CD4-positive, alpha-beta T cell treated with Interleukin-21 for 1 hour (primary cell): ENCODE measurements at places on chromosomes 4 and X.

DNA sequence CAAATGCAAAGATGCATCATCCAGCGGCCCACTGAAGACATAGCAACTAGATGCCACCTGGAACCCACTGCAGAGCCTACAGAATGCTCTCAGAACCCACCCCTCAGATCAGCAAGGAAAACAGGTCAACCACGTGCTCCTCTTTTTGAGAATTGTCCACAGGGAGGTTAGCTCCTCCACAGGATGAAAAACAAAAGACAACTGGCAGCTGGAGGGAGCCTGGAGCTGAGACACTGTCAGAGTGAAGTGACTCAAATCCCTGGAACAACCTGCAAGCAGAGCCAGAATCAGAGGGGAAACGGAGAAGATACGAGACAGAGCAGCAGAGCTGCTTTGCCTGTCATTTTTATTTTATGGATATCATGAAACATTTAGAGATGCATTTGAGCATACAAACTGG is 277.6 kb downstream of the GASK1B start:
- no peak for DNase-seq

- DNase-seq = no peak
These were observed 19.7 kb downstream of the QDPR start for GRCh38 chr4:17492058-17492741.

DNA sequence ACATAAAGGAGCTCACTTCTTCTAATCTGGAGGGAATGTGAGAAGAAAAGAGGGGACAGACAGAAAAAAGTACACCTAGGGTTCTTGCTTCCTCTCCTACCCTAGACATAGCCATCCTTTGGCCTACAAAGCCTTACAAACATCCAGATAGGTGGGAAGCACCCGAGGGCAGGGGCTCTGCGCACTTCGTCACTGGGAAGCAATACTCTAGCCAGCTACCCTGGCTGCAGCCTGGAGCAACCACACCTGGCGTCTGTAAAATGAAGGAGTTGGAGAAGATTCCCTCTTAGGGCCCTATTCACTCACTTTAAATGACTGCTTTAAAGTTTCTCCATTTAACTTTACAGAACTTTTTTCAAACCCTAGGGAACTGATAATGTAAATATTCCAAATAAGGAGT is 65.7 kb upstream of the NOCT start:
- no peak for DNase-seq

DNA sequence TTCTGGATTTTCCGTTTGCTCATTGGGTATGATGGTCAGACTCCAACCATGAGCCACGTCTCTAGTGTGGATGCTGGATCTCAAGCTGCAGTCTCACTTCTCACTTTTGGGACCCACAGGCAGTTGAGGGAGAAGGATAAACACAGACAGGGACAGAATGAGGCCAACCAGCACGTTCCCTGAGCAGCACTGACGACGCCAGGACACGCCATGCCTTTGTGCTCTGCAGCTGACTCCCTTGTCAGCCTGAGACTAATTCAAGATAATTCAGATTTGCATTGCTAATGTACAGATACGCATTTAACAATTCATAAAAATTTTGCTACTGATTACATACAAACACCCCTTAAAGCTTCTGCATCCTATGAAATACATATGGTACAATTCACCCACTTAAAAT is 106.5 kb downstream of the FAM193A start:
- DNase-seq = no peak

- DNase-seq = no peak
These were observed 19.0 kb downstream of the FHL1 start for GRCh38 chrX:136166221-136166855.

- no peak for DNase-seq
These were observed 5.0 kb downstream of the CXXC4 start for GRCh38 chr4:104489731-104490095.

GRCh38 chr4:80173401-80173800 is 23.9 kb upstream of the PRDM8 start:
- peak; percentile 78 for DNase-seq

DNA sequence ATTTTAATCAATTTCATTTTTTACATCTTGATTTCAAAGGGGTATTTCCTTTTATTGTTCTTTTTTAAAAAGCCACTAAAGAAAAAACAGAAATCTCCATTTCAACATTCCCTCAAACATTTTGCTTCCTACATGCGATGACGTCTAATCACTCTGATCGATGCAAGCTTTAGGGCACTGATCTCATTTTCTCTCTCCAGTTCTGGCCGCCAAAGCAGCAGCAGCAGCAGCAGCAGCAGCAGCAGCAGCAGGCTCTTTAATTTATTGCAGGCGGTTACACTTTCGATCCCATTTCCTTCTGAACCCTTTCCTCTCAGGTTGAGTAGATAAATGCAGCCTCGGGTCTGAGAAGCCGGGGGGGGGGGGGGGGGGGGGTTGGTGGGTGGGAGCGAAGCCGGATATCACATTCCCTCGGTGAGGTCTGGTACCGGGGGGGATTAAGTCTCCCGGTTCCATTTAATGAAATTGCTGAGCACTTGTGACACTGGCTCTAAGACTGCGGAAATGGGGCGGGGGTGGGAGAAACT is 3.4 kb upstream of the PCDH7 start:
- DNase-seq = no peak

DNA sequence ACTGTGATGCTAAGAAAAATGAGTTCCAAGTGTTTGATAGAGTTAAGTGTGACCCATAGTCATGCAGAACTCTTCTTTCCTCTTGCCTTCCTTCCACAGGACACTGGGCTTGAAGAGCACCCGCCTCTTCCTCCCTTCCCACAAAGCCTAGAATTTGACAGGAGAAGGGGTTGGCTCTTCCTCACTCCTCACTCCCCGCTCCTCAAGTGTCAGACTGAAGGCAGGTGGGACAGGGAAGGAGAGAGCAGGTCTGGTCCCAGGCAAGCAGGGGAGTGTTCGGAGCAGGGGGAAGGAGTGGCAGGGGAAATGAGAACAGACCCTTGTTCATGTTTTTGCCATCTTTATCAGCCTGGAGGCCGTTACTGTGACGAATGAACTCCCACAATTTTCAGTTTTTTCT is 10.7 kb downstream of the MAGED2 start:
- no peak for DNase-seq

GRCh38 chr4:128227991-128228571 is 59.5 kb downstream of the PGRMC2 start:
- DNase-seq = no peak

- no peak for DNase-seq
These were observed 23.4 kb upstream of the CT47A1 start for GRCh38 chrX:121008920-121009319.

DNA sequence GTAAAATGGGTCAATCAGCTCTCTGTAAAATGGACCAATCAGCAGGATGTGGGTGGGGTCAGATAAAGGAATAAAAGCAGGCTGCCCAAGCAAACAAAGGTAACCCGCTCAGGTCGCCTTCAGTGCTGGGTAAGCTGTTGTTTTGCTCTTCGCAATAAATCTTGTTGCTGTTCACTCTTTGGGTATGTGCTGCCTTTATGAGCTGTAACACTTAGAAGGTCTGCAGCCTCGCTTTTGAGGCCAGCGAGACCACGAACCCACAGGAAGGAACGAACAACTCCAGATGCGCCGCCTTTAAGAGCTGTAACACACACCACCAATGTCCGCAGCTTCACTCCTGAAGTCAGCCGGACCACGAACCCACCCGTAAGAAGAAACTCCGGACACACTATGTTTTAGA is 11.5 kb upstream of the CAMK2D start:
- peak; percentile 6 for DNase-seq

DNA sequence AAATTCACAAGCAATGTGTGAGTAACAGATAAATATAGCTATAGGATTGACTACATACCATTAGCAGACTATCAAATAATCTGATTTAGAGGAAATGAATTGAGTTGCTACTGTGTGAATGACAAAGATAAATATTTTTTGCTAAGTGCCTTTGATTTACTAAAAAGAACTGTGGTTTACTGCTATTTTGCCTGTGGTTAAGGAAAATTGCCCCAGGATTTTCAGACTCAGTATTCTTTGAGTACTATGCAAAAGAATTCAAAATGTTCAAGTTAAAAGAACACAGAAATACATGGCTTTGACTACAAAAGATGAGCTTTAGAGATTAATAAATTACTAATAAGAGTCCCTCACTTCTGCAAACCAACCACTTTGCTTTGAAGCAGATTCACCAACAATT is 853.8 kb downstream of the ADGRL3 start:
- DNase-seq = no peak

DNA sequence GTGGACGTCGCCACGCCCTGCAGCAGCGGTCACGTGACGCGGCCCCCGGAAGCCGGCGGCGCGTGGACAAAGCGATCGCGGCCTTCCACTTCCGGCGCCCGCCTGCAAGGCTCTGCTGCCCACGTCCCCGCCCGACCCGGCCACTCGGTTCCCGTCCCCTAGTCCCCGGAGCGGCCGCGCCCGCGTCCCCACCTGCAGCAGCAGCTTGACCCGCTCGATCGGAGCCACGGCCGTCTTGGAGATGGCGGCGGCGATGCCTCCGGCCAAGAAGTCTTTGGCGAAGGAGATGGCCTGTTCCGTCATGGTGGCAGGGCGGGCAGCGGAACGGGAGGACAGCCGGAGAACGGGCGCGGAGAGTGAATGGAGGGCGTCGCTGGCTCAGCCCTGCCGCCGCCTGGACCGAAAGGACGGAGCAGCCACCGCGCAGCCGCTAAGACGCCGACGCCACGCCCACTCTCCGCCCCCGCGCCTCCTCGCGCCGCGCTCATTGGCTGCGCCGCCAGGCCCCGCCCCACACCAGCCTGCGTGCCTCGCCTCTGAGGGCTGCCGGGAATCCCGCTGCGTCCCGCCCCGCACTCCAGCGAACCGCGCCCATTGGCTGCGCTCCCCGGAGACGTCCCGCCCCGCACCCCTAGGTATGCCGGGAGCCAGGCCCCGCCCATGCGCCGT is at the start of gene SLC25A6:
Gene SLC25A6 (minus strand): TSS at position 407 of the 669 bp plus-strand sequence. CDS start 104 bp downstream, at position 303.
- DNase-seq = peak; percentile 99
